Kidney epithelial cell (primary cell): ENCODE measurements at places on chromosomes 12 and 14.

DNA sequence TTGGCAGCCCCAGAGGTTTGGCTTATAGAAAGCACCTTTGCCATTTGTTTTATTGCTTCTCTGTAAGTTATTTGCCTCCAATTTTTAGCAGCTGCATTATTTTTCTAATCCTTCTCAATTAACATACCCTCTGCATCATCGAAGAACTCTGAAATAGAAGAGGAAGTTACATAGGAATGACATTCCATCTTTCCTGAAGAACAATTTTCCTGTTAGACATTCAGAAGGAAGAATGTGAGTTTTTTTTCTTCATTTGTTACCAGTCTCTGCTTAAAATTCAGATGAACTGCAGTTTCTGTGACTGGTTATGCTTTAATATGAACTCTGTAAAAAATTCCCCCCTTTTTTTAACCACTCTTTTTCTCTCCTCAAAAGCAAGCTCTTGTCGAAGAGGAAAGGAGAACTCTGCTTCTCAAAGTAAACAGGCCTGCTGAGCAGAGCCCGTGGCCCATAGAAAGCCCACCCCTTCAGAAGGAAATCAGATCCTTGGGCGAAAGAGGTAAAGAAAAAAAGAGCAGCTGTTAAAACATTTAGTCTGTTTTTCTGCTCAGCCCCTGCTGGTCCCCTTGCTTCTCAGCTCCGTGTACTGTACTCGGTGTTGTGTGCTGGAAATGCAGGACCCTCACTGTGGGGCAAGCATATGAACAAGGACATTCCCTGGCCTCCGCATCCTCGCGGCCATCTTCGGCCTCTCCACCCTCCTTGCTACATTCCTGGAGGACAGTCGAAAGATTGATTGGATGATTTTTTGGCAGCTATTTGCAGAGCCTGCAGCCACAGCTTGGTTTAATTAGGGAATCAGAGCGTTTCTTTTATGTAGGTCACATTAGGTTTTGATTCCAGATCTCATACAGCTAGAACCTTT, 164.4 kb upstream of the LRIG3 start:
- DNase-seq: no peak

GRCh38 chr14:101501858-101502615, 59.3 kb upstream of the DIO3 start:
- no peak for DNase-seq

DNA sequence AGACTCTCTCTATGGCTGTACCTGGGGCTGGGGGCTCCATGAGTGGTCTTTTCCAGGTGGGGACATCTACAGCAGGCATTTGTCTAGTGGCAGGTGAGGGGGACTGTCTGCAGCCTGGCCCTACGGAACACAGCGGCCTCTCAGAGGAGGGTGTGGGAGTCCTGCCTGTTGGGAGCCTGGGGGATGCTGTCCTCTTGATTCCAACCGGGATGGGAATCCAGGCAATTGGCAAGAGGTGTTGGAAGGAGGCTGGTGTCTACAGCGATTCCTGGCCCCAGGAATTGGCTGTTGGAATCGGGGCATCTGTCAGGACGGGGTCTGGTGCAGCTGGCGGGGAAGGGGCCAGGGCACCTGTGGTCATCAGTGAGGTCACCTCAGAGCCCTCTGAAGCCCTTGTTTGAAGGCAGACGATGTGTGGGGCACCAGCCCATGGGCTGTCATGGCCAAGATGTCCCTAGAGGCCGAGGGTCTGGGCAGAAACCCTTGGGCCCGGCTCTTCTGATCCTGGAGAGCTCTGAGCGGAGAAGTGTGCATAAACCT, 386.3 kb downstream of the TMEM121 start:
- DNase-seq: no peak

DNA sequence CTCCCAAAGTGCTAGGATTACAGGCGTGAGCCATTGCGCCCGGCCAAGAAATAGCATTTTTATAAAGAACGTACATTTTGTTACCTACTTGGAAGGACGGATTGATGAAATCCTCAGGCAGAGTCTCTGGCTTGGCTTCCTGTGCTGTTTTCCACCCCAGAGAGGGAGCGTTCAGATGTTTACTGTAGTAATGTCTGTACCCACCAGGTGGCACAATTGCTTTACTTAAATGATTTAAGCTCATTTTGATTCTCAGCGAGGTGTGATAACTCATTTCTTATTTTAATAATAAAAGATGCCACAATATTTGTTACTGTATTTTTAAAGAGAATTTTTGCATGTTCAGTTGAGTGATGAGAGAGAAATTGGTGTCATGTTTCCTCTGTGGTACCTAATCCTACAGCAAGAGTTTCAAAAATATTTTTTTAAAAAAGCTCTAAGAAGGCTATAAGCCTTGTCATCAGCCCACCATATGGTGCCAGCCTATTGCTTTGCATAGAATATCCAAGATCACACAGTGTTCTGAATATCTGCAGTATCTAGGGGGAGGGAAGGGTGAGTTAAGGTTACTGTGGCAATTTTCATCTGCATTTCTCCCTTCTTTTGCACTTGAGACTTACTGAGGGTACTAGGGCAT, 82.6 kb upstream of the TRAF3 start:
- DNase-seq: peak; percentile 19

DNA sequence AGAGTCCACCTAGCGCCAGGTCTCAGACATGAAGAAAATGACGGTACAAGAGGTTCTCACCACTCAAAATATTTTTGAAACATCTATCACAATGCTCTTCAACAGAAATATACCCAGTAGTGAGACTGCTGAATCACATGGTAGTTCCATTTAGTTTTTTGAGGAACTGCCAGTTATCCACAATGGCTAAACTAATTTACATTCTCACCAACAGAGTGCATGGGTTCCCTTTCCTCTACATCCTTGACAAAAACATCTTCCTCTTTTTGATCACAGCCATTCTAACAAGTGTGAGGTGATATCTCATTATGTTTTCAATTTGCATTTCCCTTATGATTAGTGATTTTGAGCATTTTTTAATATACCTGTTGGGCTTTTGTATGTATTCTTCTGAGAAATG, 5.7 kb upstream of the GPR65 start:
- no peak for DNase-seq

DNA sequence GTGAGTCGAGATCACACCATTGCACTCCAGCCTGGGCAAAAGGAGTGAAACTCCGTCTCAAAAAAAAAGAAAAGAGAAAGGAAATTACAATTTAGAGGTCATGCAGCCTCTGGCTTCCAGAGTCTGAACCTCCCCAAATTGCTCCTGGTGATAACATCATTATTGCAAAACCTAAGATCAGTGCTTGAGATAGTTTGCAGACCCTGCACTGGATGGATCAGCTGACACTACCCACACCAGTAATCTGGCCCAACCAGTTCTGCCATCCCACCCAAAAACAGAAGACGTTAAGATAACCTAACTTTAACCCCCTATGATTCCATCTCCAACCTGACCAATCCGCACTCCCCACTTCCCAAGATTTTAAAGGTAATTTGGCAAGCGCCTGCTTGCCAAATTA, 353.7 kb upstream of the DIO2 start:
- no peak for DNase-seq

GRCh38 chr12:39581592-39581991, 38.0 kb downstream of the ABCD2 start:
- no peak for DNase-seq

DNA sequence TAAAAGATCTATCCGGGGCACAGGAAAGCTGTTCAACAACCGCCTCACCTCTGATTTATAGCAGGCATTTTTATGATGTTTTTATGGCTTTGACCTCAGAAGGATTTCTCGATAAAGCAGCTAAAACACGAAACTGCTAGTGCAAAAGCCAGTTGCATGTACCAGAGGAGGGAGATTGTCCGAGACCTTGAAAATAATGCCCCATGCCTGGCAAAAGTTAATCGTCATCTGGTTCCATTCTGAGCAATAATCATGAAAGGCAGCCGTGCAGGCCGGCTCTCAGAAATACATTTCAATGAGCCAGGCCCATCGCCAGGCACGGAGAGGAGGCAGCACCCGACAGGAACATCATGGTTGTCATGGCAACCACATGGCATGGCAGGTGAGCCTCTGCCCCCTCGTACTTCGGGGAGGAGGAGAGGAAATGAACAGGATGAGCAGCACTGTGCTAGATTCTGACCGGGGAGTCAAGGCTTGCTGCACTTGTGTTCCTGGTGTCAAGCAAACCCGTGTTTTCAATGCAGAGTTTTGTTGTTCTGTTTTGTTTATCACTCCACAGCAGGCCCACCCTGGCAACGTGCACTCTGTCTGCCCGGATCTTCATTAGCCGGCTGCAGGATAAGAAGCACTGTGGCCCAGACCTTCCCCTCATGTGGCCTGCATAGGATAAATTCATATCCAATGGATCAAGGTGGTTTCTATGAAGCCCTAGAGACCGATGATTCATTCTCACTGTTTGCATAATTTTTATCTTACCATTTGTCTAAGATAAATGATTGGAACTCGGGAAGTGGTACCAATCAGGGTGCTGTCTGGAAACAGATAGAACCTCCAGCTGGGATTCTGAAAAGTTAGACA, 160.2 kb downstream of the RIMBP2 start:
- no peak for DNase-seq

DNA sequence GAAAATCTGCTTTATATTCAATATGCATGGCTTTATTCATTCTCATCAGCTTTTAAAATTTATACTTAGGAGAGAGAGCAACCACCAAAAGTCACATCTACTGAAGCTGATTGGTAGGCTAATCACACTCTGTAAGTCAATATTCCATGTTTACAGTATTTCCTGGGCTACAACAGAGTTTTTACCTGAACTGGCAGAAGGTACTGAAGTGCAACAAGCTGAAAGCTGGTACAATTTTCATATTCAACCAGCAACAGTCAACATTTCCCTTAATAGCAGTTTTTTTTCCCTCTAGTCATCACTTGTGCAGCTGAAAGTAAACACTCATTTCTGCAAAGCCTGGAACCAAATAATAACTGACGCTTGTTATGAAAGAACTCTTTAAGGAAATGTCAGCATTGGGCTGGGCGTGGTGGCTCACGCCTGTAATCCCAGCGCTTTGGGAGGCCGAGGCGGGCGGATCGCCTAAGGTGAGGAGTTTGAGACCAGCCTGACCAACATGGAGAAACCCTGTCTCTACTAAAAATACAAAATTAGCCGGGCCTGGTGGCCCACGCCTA, 12.9 kb downstream of the BRAP start:
- no peak for DNase-seq

DNA sequence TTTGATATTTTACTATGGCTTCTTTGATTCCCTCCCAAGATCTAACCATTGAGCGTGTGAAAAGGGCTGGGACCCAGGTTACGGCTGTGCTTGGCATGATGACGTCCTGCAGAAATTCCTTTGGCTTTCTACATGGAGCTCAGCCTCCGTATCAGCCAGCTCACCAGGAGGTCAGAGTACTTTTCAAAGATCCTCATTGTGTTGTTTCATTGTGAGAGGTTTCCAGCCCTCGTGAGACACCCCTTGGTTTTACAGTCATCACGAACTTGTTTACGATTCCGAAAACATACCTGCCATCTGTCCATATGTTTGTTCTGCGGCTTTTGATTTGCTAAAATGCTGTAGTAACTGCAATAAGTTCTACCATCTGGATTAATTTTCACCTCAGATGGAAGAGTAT, 453.1 kb downstream of the TMEM121 start:
- no peak for DNase-seq

GRCh38 chr12:14307004-14307403, 58.5 kb upstream of the ATF7IP start:
- no peak for DNase-seq

DNA sequence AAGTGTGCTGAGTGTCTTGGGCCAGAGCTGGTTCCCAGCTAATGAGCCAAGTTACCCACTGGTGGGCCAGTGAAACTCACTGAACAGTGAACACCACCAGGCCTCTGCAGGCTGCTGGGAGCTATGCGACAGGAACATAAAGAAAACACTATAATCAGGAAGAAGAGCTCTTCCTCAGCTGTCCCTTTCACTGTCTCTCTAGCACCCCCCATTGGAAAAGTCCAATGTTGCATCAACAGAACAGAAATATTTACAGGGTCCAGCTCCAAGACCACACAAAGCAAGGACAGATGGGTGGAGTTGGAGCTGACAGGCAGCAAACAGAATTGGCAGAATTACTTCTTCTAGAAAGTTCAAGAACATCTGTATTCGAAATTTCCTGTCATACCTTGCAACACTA, 903.6 kb upstream of the TMEM132C start:
- DNase-seq: no peak

GRCh38 chr14:30854492-30854891, 19.9 kb upstream of the COCH start:
- DNase-seq: no peak

DNA sequence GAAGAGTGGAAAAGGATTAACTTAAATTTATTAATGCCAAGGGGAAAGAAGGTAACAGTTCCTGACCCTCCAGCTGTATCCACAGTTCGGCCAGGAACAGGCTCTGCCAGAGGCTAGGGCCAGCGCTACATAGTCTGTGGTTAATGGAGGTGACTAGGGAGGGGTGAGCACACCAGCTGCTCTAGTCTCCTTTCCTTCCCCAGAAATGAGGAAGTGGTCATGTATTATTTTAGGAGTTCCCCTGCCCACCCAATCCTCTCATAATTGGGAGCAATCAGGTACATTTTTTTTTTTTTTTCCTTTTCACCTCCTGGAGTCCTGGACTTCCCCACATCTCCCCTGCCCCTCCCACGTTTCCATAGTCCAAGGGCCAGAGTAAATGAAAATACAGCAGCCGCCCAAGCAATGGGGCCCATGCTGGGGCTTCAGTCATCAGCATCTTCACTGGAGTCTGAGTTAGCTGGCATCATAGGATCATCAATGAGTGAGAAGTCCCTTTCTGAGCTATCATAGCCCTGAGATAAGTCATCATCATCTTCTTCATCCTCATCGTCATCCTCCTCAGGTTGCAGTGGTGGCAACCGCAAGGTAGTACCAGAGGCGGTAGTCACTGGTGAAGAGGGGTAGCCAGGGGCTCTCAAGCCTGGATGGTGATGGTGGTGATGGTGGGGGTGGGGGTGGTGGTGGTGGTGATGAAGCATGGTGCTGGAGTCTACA, 1.5 kb upstream of the SUPT16H start:
- no peak for DNase-seq

DNA sequence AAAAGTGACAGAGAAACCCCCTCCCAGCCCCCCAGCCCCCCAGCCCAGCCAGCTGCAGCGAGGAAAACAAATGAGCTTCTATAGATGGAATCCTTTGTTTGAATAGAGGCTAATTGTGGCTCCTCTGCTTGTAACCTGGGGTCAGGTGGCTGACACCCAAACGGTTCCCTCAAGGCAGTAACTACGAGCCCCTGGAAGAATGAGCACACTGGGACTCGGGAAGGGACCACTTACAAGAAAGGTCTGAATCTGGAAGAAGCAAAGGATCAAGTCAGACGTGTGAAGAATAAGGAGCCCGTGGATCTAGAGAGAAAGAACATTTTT, 108.7 kb upstream of the FUT8 start:
- no peak for DNase-seq

GRCh38 chr14:34718750-34719304, 4.4 kb upstream of the CFL2 start:
- no peak for DNase-seq

DNA sequence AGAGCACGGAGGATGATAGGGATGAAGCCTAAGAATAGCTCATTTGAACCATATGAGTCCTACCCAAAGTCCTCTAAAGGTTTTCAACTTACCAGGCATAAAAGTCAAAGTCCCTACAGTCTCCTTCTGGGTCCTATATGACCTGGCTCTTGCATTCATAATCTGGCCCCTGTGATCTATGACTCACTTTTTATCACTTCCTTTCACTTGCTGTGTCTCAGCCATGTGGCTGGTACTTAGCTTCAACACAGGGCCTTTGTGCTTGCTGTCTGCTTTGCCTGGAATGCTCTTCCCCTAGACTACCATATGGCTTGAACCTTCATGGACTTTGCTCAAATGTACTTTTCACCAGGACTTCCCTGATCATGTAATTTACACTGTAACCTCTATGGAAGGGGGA, 137.6 kb upstream of the TMTC1 start:
- peak; percentile 10 for DNase-seq
